ENCODE measurements at places on chromosomes 11 and 22.
A peak's percentile ranks its signal among the peaks of the same experiment; 100 is the strongest.

GRCh38 chr11:121485216-121485615 is 32.4 kb upstream of the SORL1-AS1 start:
- no peak for DNase-seq
- H3K4me3 ChIP-seq, result no peak overlapping the region
- H3K36me3 ChIP-seq, result no peaks in the 10 kb centered on the region
- H3K4me1 ChIP-seq, result no peaks in the 10 kb centered on the region
- no peak overlapping the region for H3K27ac ChIP-seq

- H3K4me3 ChIP-seq, result no peak overlapping the region
- H3K36me3 ChIP-seq, result no peaks in the 10 kb centered on the region
- no peak overlapping the region for H3K27ac ChIP-seq
- DNase-seq, result no peak
These were observed 35.7 kb upstream of the TLCD5 start for GRCh38 chr11:120289426-120289825.

DNA sequence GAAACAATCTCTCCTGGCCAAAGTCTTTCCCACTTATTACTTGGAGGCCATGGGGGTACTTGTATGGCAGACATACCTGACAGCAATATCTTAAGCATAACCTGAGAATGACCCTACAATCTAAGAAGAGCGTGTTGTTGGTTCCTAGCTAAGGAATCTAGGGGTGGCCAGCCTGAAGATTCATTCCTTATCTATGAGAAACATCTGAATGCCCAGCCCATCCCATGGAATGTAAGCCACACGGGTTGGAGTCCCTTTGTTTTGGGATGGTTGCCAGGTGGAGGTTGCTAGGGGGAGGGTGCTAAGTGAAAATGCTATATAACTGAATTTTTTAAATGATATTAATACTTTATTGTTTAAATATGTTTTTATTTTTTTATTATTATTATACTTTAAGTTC is 725.0 kb downstream of the ETS1 start:
- no peaks in the 10 kb centered on the region for H3K27me3 ChIP-seq
- H3K27ac ChIP-seq, result no peak overlapping the region
- DNase-seq, result peak; percentile 20
- H3K36me3 ChIP-seq, result no peaks in the 10 kb centered on the region
- peaks cover 9% of the 10 kb centered on the region for H3K4me1 ChIP-seq
- no peak overlapping the region for H3K4me3 ChIP-seq

DNA sequence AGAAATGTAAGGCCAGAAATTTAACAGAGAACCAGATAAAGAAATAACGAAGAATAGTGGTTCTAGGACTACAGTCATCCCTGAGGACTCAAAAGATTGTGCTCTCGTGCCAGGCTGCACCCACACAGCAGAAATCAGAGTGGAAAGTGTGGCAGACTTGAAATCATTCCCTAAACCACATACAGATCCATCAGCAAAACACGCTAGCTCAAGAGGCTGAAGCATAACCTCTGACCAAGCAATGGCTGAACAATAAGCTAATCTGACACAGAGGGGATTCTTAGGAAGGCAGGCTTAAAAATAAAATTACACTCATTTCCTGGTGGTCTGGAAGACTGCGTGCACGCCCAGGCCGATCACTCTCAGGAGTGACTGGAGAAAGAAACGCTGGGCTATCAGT is 19.0 kb downstream of the NCF4 start:
- H3K27ac ChIP-seq, result no peak overlapping the region
- no peaks in the 10 kb centered on the region for H3K36me3 ChIP-seq
- DNase-seq, result no peak
- H3K4me1 ChIP-seq, result no peaks in the 10 kb centered on the region
- no peaks in the 10 kb centered on the region for H3K27me3 ChIP-seq

DNA sequence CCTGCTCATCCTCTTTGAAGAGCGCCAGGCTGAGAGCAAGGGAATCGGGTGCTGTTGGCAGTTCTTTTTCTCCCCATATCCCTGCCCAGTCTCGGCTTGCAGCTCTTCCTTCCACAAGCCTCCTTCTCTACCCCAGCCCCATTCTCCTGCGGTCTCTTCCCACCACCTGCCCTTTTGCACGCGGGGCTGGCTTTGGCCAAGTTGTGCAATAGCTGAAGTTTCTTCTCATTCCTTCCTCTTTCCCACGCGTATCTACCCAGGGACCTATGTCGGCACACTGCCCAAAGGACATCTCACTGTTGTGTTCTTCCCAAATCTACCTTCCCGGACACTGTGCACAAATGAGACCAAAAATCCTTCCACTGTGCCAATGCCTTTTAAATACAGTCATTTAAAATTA is 22.3 kb upstream of the HTR3A start:
- H3K27me3 ChIP-seq, result no peaks in the 10 kb centered on the region
- no peak overlapping the region for H3K4me3 ChIP-seq
- H3K27ac ChIP-seq, result no peak overlapping the region
- no peak for DNase-seq

DNA sequence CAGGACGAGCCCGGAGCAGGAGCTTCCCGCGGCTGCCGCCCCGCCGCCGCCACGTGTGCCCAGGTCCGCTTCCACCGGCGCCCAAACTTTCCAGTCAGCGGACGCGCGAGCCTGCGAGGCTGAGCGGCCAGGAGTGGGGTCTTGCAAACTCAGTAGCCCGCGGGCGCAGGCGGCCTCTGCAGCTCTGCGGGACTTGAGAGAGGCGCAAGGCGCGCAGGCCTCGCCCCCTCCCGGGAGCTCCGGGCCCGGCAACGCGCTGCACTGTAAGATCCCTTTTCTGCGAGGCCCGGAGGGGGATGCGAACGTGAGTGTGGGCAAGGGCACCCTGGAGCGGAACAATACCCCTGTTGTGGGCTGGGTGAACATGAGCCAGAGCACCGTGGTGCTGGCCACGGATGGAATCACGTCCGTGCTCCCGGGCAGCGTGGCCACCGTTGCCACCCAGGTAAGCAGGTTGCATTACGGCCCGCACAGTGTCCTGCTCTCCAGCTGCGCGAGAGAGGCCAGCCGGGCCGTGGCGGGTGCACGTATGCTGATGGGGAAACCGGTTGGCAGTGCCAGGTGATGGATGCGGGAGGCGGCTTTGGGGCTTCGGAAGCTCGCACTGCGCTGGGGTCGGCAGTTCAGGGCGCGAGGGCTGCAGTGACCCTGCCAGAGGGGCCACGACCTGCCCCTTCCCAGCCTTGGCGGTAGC is 2.0 kb downstream of the SLC6A5 start:
- H3K27ac ChIP-seq, result no peak overlapping the region
- H3K27me3 ChIP-seq, result no peaks in the 10 kb centered on the region
- H3K36me3 ChIP-seq, result no peaks in the 10 kb centered on the region
- no peak overlapping the region for H3K4me3 ChIP-seq
- no peaks in the 10 kb centered on the region for H3K4me1 ChIP-seq

DNA sequence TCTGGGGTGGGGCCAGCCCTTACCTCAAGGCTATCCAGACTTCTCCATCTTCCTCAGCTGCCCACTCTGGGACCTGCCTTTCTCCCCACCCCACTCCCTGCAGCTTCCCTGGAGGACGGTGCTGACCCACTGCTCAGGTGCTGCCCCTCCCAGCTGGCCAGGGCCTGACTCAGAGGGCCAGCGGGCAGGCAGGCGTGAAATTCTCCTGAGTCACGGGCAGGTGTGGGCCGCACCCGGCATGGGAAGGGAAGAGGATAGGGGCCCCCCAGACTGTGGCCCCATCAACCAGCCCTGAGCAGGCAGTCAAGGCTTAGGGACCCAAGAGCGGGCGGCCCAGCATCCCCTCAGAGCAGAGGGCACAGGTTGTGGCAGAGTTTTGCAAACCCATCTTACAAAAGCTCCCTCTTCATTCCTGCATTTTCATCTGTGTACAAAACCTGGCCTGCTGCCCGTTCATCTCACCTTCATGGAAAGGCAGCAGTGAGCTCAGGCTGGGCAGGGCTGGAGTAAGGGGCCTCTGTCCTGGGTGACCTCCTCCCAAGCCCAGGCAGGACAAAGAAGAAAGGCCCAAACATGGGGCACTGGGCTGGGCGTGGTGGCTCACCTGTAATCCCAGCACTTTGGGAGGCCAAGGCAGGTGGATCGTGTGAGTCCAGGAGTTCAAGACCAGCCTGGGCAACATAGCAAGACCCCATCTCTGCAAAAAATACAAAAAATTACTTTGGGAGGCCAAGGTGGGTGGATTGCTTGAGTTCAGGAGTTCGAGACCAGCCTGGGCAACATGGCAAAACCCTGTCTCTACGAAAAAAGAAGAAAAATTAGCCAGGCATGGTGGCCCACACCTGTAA is 6.1 kb downstream of the RHOD start:
- H3K27me3 ChIP-seq, result no peaks in the 10 kb centered on the region
- peak overlapping the region; percentile 4 for H3K27ac ChIP-seq
- no peaks in the 10 kb centered on the region for H3K36me3 ChIP-seq
- no peak overlapping the region for H3K4me3 ChIP-seq
- no peak for DNase-seq
- H3K4me1 ChIP-seq, result peaks cover 8% of the 10 kb centered on the region

DNA sequence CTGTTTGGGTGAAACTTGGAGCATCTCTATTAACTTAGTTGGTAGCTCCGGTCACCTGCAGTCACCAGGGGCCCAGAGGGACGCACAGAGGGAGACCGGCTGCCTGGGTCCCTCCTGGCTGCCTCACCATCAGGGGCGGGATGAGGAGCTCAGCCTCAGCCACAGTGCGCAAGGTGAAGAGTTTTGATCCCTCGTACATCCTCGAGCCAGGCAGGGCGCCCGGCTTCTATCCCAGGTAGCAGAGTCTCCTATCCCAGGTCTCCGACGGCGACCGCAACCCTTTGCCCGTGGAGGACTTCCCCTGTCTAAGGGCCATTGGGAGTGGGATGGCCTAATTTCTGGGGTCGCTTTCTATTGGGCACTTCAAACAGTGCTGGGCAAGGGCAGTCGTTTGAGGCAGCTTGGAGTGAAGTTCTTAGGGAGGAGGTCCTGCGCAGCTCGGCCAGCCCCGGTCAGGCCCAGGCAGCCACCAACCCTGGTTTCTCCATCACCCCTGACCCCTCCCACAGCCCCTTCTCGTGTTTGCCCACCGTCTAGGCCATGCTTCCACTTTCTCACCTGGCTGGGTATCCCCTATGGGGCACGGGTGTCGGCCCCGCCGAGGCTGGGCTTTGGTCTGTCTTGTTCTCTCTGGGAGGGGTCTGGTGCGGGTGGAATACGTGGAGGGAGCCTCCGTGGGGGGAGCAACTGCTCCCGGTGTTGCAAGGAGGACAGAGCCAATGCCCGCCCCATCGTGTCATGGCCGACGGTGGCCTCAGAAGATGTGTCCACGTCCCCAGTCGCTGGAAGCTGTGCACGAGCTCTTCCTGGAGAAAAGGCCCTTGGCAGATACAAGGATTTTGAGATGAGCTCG is 3.6 kb upstream of the MRGPRG start:
- peaks cover 2% of the 10 kb centered on the region for H3K27me3 ChIP-seq
- H3K27ac ChIP-seq, result no peak overlapping the region
- H3K36me3 ChIP-seq, result no peaks in the 10 kb centered on the region
- no peak overlapping the region for H3K4me3 ChIP-seq
- H3K4me1 ChIP-seq, result no peaks in the 10 kb centered on the region

GRCh38 chr22:42913874-42914510 is 56.9 kb upstream of the ARFGAP3 start:
- H3K36me3 ChIP-seq, result peaks cover 4% of the 10 kb centered on the region
- H3K27ac ChIP-seq, result no peak overlapping the region
- no peaks in the 10 kb centered on the region for H3K27me3 ChIP-seq
- no peak overlapping the region for H3K4me3 ChIP-seq
- H3K4me1 ChIP-seq, result peaks cover 32% of the 10 kb centered on the region

- H3K36me3 ChIP-seq, result no peaks in the 10 kb centered on the region
- no peaks in the 10 kb centered on the region for H3K4me1 ChIP-seq
- no peak for DNase-seq
- no peaks in the 10 kb centered on the region for H3K27me3 ChIP-seq
These were observed 18.5 kb downstream of the ATL3 start for GRCh38 chr11:63652671-63653070.

DNA sequence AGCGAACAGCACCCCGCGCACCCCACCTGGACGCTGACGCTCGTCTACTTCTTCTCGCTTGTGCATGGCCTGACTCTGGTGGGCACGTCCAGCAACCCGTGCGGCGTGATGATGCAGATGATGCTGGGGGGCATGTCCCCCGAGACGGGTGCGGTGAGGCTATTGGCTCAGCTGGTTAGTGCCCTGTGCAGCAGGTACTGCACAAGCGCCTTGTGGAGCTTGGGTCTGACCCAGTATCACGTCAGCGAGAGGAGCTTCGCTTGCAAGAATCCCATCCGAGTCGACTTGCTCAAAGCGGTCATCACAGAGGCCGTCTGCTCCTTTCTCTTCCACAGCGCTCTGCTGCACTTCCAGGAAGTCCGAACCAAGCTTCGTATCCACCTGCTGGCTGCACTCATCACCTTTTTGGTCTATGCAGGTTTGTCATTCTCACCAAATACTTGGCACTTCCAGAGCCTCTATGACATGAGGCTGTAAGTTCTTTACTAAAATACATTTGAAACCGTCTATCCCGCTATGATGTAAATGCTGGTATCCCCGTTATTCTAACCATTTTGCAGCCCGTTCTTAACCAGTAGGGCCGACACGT is 535 bp downstream of the AQP11 start:
- H3K4me3 ChIP-seq, result peak overlapping the region; percentile 79
- H3K27me3 ChIP-seq, result no peaks in the 10 kb centered on the region
- DNase-seq, result peak; percentile 82
- peaks cover 13% of the 10 kb centered on the region for H3K4me1 ChIP-seq
- no peaks in the 10 kb centered on the region for H3K36me3 ChIP-seq
